ENCODE measurements at places on chromosomes 2 and 18.
A peak's percentile ranks its signal among the peaks of the same experiment; 100 is the strongest.

DNA sequence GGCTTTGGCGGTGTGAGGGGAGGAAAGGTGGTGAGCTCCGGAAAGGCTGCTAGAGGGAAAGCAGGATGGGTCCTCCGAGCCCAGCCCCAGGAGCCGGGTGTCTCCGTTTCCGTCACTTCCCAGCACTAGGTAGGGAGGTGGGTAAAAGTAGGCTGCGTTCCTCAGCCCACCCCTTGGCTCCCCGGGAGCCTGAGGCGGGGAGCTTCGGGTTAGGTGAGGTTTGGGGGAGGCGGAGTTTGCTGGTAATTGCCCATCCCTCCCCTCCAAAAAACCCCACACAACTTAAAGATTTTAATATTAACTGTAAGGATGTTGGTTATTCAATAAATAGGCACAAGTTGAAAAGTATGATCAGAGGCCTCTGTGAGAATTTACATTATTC is 552 bp upstream of the ATF2 start:
- H3K27me3 ChIP-seq = no peaks in the 10 kb centered on the region
- peak overlapping the region; percentile 99 for H3K27ac ChIP-seq
- peaks cover 21% of the 10 kb centered on the region for H3K36me3 ChIP-seq
- no peak for DNase-seq

- peaks cover 35% of the 10 kb centered on the region for H3K4me1 ChIP-seq
- DNase-seq = peak; percentile 100
- peak overlapping the region; percentile 98 for H3K27ac ChIP-seq
- peaks cover 8% of the 10 kb centered on the region for H3K36me3 ChIP-seq
Observed at GRCh38 chr2:19347619-19348562, 10.5 kb downstream of the OSR1 start.

GRCh38 chr2:161004379-161004778 is 155.8 kb upstream of the TANK start:
- H3K4me3 ChIP-seq = no peak overlapping the region
- H3K27me3 ChIP-seq = peaks cover 19% of the 10 kb centered on the region
- DNase-seq = no peak
- no peaks in the 10 kb centered on the region for H3K4me1 ChIP-seq

GRCh38 chr2:29405266-29405665 is 290.1 kb downstream of the CLIP4 start:
- no peaks in the 10 kb centered on the region for H3K36me3 ChIP-seq
- H3K4me3 ChIP-seq = no peak overlapping the region

DNA sequence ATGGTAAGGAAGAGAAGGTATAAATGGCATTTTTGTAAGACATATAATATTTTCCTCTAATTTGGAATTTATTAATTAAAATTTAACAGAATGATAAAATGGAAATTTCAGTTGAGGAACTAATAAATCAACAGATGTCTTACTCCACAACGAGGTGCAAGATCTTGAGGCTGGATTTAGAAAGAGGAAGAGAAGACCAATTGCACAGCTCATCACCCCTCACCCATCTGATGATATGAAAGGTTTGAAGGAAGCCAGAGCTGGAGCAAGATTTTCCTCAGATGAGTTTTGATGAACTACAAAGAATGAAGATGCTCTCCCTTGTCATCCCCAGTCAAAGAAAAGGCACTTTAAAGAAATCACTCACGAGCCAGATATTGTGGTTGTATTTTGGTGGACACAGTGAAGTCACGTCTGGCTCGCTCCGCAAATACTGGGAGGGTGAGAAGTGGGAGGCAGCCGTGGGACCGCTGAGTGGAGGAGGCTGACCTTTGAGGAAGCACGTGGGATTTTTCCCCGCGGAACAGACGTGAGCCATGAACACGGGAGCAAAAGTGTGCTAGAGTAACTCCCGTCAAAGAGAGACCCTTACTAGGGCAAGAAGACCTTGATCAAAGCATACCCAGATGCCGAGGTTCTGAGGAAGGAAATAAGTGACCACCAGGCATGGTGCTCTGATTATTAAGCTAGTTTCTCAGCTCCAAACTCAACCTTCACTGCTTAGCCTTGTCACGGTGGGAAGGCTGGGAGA is 511.4 kb downstream of the RNF144A start:
- H3K4me3 ChIP-seq = no peak overlapping the region
- peaks cover 7% of the 10 kb centered on the region for H3K4me1 ChIP-seq
- H3K27me3 ChIP-seq = peaks cover 50% of the 10 kb centered on the region
- H3K36me3 ChIP-seq = no peaks in the 10 kb centered on the region

DNA sequence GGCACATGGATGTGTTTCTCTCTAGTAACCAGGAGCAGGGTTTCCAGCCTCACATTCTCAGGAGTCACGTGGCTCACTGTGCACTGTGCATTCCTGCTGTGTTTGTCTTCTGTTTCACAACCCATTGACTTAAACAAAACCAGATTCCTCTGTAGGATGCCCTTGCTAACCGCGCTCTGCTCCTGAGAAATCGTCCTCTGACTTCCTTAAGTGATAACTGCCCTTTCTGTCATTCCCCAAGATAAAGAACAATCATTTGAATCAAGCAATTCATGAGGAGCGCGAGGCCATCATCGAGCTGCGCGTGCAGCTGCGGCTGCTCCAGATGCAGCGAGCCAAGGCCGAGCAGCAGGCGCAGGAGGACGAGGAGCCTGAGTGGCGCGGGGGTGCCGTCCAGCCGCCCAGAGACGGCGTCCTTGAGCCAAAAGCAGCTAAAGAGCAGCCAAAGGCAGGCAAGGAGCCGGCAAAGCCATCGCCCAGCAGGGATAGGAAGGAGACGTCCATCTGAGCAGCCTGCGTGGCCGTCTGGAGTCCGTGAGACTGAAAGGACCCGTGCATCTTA is 60.2 kb downstream of the RALBP1 start:
- peaks cover 73% of the 10 kb centered on the region for H3K36me3 ChIP-seq
- no peaks in the 10 kb centered on the region for H3K27me3 ChIP-seq
- H3K4me3 ChIP-seq = no peak overlapping the region
- no peak for DNase-seq

Measured in activated B cell treated with CpG ODN at 0.5 μM for 24 hours (primary cell).